ENCODE measurements at places on chromosomes 2 and 18. TPM values are rescaled to one million over a fixed set of nuclear protein-coding genes. Genes with fewer than 3 reads are reported as not detected.

Gene MARCHF4
- 0.29 TPM for total RNA-seq

Gene CHRNG
- not detected for total RNA-seq

Gene LONRF2
- total RNA-seq: 0.41 TPM

Gene SH3RF3
- 3.7 TPM for total RNA-seq

Gene CYP27C1
- 0.17 TPM for total RNA-seq

Data from mucosa of descending colon (tissue), 3 donors.